Stimulated activated CD4-positive, alpha-beta T cell treated with anti-CD3 and anti-CD28 coated beads, Interleukin-4, amount 100 ng/mL, for 1 hour (primary cell): ENCODE measurements at places on chromosomes 6 and 20.
A peak's percentile ranks its signal among the peaks of the same experiment; 100 is the strongest.

GRCh38 chr6:43095939-43096338, 19.8 kb downstream of the PTK7 start:
- DNase-seq = no peak

DNA sequence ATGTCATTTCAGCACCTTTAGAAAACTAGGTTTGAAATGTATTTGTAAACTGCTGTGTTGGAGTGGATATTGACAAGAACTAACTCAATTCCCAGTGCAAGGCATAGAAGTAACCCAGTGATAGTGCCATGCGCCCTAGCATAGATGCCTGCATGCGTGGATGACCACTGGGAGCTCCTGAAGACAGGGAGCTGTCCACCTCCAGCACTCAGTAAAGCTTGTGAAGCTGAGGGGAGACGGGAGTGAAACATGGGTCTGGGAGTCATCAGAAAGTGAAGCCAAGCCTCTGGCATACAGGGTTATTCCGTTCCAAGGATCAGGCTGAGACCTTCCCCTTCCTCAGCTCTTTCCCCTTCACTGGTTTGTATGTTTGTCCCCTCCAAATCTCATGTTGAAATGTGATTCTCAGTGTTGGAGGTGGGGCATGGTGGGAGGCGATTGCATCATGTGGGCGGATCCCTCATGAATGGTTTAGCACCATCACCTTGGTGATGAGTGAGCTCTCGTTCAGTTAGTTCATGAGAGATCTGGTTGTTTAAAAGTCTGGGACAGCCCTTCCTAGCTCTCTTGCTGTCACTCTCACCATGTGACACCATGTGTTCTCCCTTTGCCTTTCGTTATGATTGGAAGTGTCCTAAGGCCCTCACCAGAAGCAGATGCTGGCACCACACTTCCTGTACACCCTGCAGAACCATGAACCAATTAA, 146.5 kb upstream of the FERMT1 start:
- DNase-seq = no peak

DNA sequence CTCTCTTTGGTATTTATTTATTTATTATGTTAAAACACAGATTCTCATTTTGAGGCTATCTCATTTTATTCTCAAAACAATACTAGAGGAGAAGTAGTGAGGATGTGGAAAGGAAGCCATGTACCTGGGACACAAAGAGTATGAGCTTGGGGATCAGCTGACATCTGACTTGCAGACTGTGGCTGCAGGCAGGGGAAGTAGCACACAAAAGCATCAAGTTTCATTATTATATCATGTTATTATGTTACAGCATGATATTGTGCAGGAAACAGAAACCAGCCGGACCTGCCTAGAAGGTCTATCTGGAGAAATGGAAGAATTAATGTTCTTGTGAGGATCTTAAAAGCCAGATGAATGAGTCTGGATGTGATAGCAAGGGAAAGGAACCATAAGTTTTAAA, 248.2 kb downstream of the KHDC1L start:
- no peak for DNase-seq

DNA sequence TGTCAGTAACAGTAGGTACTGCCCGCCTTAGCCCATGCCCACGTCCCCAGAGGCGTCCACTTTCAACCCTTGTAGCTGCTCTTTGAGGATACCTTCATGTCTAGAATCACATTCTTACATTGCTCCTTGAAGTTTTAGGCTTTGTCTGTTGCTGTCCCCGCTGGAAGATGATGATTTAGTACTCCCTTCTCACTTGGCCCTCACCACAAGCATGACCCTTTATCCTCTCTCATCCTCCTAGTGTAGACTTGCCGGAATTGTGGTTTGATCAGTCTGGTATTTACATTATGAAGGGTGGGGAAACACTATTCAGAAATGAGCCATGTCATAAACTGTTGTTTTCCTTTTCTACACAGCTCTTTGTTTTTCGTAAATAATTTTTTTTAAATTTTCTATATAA, 87.4 kb downstream of the ARID1B start:
- DNase-seq = no peak

- no peak for DNase-seq
Observed at GRCh38 chr6:154829970-154830369, 96.8 kb downstream of the SCAF8 start.

- DNase-seq = no peak
Observed at GRCh38 chr6:5246141-5247097, 14.3 kb downstream of the LYRM4 start.

GRCh38 chr6:163877877-163878639, 463.5 kb downstream of the QKI start:
- DNase-seq = no peak

DNA sequence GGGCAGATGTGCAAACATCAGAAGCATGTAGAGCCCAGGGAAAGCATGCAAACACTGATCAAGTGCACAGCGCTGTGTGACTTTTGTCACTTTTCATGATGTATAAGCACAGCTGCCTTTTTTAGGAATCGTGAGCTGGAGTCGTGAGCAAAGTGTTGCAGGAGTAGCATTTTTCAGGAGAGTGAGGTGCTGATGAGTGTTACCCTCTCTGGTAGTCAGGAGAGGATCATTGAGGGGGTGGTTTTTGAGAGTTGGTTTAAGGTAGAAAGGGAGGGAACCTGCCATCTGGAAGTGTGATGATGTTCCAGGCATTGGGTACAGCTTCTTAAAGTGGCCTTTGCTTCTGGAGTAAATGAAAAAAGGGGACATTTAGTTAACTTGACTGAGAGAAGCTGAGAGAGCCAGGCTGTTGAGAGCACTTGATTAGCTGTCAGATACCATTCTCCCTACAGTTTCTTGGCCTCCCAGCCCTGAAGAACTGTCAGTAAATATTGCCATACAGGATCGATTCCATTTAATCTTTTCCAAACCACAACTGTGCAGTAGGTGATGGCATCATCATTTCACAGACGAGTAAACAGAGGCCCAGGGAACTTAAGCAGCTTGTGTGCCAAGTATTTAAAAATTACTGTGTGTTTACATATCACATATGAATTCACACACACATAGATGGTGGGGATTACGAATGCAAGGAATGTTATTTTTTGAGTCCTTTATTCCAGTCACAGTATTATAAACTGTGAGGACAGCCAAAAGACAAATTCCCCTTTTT, 28.9 kb downstream of the TPD52L1 start:
- DNase-seq = no peak

- peak; percentile 45 for DNase-seq
Observed at GRCh38 chr20:5448449-5449118, 131.8 kb upstream of the PROKR2 start.

DNA sequence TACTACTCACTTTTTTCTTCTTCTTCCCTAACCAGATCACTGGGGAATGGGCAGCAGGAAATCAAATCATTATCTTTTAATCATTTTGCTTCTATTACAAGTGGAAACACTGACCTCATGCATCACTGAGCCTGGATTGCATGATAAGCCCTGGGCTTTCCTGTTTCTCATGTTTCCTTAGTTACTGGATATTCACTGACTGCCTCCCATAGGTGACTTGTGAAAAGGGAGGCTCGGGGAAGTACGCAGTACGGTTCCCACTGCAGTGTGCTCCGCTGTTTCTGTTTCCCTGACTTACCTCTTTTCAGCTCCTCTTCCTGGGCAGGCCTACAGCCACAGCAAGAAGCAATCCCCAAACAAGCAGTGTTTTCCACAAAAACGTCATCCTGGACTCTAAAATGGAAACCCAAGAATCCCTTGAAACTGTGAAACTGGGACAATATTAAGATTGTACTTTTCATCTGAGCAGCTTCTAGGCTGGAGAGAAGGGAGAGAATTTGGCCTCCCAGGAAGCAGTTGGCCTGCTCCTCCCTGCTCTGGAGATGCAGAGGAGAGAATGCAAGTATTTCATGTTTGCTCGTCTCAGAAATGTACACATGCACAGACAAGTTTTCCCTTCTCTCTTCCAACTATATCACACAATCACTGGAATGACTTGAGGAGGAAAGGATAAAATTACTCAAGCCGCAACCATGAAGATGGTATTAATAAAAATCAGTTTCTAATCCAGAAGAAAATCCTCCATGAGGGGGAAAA, 13.1 kb downstream of the BTNL2 start:
- DNase-seq = no peak

DNA sequence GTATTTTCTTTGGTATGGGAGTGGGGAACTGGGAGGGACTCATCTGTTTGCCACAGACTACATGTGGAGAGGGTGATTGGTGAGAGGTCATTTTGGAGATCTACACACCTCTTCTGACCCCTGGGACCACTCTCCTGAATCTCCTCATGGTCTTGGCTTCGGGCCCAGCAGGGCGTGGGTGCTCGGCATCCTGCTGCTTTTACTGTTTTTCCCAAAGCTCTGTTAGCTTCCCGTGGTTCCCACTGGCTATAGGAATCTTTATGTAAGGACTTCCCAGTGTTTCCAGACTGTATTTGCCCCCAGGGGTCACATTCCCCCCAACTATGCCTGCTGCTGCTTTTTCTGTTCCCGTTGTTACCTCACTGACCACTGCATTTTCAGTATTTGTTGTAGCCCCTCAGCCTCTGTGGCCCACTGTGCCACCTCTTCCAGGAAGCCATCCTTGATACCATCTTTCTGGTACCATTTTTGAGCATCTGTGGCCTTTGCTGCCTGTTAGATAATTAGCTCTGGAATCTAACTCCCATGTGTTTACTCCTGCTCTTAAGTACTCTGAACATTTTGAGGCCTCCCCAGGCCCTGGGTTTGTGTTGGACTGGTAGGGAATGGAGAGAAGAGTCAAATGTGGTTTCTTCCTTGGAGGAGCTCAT, 14.9 kb downstream of the PLCG1 start:
- no peak for DNase-seq

- no peak for DNase-seq
Observed at GRCh38 chr6:22300273-22300998, 3.6 kb upstream of the PRL start.

DNA sequence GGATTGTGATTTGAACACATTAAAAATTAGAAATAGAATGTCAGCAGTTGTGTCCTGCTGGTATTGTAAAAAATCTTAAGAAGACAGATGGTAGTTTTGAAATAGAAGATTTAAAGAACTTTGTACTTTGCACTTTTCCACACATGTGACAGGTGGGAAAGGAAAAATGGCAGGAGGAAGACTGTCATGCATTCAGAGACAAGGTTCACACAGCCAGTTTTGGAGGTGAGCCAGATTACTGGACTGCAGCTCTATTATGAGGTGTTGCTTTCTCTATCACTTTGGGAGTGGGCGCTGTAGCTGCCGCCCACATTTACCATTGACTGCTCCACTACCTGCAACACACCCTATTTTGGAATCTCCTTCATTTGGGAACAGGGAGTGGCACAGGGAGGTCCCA, 12.1 kb upstream of the NDUFAF4 start:
- no peak for DNase-seq

DNA sequence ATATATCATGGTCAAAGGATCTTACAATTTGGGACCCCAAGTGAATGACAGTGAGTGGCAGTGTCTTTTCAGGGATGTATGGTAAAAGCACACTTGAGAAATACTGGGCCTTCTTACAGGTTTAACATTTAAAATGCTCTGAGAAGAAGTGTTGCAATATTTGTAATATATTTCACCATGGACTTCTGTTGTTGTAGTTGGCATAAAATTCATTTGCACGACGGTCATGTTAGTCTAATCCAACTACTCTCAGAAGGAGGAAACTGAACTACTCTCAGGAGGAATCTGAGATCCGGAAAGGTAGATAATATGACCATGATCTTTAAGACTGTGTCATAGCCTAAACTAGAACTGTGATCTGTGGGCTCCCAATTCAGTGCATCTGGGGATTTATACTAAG, 700.1 kb downstream of the HDGFL1 start:
- DNase-seq = no peak

- DNase-seq = no peak
Observed at GRCh38 chr6:156150391-156150790, 626.8 kb upstream of the ARID1B start.

DNA sequence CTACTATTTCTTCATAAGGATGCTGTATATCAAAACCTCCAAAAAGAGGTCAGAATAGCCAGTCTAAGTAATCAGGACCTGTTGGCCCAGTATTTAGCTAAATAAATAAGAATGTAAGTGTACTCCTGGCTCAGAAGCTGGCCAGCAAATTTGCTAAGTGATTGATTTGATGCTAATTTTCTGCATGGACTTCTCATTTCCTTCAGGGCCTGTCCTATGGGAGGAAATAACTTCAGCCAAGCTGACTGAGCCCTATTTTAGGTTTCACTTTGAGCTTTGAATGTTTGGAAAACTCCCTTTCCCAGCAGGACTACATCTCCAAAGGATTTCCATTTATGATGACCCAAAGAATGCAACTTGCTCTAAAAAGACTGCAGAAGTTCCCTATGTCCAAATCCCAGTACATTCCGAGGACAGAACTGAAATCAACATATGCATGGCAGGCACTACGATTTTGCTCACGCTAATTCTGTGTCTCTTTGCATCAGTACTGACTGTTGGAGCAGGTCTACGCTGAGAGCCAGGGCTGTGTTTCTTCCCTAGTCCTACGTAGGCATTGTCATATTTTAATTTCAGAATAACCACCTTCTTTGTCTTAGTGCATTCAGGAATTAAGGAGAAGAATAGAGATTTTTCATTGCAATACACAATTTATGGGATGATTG, 441.4 kb upstream of the PLCB4 start:
- no peak for DNase-seq

GRCh38 chr6:37985355-37985754, 165.8 kb downstream of the ZFAND3 start:
- DNase-seq = peak; percentile 12

- DNase-seq = no peak
Observed at GRCh38 chr20:33160681-33161080, 7.3 kb upstream of the BPIFA2 start.

GRCh38 chr6:163352011-163352685, 62.4 kb upstream of the QKI start:
- no peak for DNase-seq

- no peak for DNase-seq
Observed at GRCh38 chr6:6908121-6908520, 199.6 kb upstream of the RREB1 start.
